Activated CD4-positive, CD25-positive, alpha-beta regulatory T cell treated with anti-CD3 and anti-CD28 coated beads, Interleukin-2, amount 50 U/mL, for 72 hours (primary cell): ENCODE measurements at places on chromosomes 7 and 10.

- DNase-seq = no peak
These were observed 31.4 kb downstream of the EN2 start for GRCh38 chr7:155489158-155489840.

DNA sequence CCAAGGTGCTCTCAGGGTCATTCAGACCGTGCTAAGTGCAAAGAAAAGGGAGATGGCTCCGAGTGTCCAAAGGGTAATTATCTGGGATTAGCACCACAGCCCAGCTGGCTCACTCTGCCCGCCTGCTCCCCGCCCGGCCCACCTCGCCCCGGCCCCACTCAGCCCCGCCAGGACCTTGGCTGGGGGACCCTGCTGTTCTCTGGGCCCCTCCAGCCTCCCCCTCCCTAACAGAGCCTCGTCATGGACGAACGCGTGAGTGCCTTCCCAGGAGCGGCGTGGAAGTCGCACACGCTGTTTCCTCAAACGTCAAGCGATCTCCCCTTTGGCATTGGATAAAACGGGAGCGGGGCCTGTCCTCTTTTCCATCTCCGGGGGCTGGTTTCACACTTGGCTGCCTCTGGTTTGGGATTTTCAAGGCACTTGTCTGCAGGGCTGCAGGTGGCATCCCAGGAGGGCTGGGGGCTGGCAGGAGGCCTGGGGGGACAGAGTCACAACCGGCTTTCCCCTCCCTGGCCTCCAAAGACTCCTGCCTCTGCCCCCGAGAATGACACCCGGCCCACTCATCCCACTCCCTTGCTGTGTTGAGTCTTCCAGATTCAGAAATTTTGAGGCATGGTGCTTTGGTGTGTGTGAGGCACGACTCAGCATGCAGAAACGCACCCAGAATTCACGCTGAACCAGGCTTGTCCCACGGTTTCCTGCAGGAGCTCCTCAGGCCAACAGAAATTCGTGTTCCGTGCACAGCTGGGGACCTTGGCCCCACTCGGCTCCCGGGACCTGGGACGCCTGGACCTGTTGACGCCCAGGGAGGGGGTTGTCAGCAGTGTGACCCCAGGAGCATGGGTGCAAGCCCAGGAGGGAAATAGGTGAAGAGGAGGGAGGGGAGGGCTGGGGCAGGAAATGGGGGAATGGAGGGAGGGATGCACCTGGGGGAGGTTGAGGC lies 110.0 kb downstream of the PDGFA start:
- DNase-seq = peak; percentile 29

- DNase-seq = no peak
These were observed 56.3 kb downstream of the BAMBI start for GRCh38 chr10:28733647-28734046.

DNA sequence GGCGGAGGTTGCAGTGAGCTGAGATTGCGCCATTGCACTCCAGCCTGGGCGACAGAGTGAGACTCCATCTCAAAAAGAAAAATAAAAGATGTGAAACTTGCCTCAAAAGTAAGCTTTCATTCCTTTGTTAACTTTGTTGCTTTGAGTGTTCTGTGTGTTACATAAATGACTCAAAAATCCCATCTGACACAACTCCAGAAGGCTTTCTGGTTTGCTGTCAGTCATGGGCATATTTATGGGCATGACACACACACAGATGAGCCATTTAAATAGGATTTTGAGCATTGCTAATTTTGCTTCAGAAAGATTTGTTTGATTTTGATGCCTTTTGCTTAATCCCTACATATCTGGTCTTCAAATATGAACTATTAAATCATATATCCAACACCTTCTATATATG lies 82.6 kb downstream of the CACNB2 start:
- DNase-seq = no peak

- DNase-seq = no peak
These were observed 130.4 kb downstream of the AASS start for GRCh38 chr7:122013630-122014029.

- DNase-seq = no peak
These were observed 1233.2 kb upstream of the AUTS2 start for GRCh38 chr7:68364886-68365625.

DNA sequence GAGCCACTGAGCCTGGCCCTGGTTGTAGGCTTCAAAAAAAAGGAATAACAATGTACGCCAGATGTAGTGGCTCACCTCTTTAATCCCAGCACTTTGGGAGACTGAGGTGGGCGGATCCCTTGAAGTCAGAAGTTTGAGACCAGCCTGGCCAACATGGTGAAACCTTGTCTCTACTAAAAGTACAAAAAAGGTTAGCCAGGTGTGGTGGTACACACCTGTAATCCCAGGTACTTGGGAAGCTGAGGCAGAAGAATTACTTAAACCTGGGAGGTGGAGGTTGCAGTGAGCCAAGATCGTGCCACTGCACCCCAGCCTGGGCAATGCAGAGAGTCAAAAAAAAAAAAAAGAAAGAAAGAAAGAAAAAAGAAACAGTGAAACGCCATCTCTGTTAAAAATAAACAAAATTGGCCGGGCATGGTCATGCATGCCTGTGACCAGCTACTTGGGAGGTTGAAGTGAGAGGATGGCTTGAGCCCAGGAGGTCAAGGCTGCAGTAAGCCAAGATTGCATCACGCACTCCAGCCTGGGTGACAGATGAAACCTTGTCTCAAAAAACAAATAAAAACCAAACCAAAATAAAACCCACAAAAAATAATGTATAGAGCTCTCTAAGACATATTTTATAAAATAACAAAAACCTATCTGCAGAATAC lies 4.7 kb upstream of the KLHDC10 start:
- no peak for DNase-seq

DNA sequence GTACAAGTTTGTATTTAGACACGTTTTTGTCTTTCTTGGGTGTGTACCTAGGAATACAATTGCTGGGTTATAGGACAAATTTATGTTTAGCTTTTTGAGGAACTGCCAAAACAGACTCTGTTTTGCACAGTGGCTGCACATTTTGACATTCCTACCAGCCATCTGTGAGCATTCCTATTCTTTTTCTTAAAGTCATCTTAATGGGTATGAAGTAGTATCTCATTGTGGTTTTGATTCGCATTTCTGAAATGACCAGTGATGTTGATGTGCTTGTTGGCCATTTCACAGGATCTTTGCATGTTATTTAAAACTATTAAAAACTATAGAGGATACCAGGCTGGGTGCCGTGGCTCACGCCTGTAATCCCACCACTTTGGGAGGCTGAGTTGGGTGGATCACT lies 32.6 kb upstream of the IL15RA start:
- DNase-seq = no peak

GRCh38 chr7:38795593-38795992 lies 113.4 kb downstream of the VPS41 start:
- DNase-seq = no peak

DNA sequence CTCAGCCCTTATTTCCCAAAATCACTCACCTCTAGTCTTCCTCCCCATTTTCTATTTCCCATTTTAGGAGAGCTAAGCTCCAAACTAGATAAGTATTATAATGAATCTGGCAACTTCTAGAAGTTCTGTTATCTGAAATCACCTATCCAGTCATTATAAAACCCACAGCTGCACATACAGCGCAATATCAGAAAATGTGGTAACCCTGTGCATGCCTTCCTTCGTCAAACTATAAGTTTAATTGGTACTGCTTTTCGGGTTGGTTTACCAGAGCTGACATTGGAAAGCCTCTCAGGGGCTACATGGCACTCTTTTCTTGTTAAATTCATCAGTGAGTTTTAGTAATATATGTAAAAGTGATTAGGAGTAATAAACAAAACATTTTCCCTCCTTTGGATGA lies 1.6 kb downstream of the LAMB4 start:
- no peak for DNase-seq

DNA sequence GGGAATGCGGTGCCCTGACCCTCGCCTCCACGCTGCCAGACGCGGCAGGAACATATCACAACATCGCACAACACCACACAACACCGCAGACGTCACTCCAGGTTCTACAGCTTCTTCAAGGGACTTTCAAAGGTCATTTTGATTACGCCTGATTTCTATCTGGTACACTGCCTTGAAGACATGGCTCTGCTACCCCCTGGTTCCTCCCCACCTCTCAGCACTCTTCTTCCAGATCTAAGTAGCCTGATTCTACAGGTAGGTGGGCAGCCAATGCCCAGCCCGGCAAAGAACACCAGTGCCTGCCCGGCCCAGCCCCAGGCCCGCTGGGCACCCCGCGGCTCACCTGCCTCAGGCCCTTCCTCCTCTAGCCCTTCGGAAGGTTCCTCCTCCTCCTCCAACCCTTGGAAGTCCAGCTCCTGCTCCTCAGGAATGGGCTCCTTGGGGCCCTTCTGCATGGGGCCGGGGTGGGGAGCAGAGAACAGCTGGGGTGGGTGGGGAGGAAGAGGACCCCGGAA lies 8.4 kb downstream of the GIGYF1 start:
- DNase-seq = no peak

- no peak for DNase-seq
These were observed 8.8 kb downstream of the DRGX start for GRCh38 chr10:49387071-49387470.

- no peak for DNase-seq
These were observed 3.5 kb upstream of the INHBA start for GRCh38 chr7:41706228-41706930.

DNA sequence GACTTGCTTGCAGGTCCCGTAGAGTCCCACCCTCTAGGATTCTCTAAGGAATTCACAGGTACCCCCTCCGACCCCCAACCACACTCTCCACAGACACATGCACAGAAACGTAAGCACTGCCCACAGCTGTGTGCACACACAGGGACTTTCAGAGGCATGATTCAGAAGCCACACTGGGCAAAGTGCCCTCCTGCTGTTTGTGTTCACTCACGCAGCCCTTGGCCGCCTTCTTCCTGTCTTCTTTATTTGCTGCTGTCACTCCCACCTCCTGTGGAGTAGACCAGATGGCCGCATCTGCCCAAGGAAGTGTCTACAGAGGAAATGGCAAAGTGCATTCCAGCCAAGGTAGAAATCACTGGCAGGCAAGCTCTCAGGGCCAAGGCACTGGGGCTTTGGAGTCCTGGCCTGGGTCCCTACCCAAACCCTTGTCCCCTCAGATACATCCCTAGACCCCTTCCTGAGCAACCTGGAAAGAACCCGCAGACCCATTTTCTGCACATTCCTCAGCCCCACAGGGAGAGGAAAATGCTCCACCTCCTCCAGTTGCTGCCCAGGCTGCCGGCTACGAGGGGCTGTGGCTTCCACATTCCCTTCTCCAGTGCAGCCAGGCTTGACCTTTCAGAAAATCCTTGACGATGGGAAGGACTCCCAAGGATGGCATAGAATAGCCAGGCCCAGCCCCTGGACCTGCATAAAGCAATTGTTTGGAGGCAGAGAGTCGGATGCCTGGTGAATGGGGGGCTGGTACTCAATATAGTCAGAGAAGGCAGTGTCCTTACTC lies 21.6 kb upstream of the GIMAP8 start:
- no peak for DNase-seq

DNA sequence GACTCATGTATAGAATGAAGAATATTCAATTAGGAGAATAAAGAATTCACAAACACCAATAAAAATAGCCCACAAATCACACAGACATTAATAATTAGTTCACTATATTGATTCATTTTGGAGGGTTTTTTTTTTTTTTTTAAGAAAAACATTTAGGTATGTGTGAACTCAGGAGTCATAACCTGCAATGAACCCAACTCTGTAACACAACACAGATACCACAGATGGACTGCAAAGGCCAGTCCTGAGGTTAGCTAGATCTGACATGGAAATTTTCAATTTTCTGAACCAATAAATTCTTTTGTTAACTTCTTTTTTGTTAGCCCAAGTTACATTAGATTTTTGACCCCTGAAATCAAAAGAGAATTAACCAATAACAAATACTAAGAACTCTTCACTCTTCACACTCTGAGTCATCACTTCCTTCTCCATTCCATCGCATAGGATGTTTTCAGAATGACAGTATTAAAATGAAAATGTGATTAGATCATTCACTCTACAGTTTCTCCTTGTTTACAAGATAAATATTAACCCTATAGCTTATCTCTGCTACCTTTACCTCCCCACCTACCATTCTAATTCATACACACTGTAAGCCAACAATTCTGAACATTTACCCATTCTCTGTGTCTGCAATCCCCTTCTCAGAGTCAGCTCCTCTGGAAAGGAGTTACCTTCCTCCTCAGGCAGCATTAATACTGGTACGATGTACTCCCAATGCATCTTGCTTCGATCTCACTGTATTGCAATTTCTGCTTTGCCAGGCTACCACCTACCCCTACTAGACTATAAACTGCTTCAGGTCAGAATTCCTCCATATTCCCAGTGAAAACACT lies 141.5 kb downstream of the LRRN3 start:
- DNase-seq = no peak

GRCh38 chr10:12723220-12723619 lies 278.3 kb downstream of the CCDC3 start:
- no peak for DNase-seq

DNA sequence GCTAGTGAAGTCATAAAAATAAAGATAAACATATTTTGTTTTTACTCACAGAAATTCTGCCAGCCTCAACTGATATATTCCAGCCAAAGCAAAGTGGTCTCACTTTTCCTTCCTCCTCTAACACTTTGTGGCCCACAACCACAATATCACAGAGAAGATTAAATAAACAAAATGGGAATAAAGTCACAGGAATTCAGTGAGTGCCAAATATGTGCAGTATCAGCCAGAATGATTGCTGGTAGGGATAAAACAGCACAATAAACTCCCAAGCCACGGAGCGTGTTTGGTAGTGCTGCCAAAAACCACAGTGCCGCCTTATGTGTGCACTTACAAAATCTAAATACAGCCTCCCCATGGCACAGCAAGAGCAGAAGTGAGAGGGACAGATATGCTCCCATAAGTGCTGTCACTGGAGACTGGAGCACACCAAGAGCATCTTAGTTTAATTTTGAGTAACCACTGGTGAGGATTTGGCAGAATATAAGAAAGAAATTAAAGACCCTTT lies 155.8 kb downstream of the POM121L12 start:
- no peak for DNase-seq

DNA sequence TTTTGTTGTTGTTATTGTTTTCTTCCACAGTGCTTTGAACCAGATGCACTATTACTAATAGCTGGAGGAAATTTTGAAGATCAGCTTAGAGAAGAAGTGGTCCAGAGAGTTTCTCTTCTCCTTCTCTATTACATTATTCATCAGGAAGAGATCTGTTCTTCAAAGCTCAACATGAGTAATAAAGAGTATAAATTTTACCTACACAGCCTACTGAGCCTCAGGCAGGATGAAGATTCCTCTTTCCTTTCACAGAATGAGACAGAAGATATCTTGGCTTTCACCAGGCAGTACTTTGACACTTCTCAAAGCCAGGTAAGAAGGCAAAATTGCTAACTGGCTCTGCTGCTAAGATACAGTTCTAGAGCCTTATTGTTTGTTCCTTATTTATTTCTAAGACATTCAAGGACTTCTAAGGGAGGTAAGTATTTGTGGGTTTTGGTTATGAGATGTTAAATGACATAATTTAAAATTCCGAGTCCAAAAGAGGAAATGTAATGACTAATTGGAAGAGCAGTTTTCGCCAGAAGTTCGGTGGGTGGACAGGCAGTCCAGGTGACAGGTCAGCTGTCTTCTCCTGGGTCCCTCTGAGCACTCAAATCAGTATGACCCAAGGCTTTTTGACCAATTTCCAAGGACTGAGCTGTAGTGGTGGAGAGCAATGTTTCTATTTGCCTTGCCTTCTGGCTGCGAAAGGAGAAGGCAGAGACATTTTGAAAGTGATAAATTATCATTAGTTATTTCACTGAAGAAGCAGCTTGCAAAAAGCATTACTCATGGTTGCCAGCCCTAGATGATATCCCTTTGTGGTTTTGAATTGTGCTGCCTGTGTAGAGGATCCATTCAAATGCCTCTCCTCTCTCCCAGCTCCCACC lies 10.1 kb downstream of the SLC39A12 start:
- no peak for DNase-seq

- DNase-seq = no peak
These were observed 534.5 kb downstream of the TNS3 start for GRCh38 chr7:47047384-47047783.

- DNase-seq = no peak
These were observed 39.1 kb downstream of the SUFU start for GRCh38 chr10:102542800-102543418.
